ENCODE measurements at places on chromosomes 1 and 21.

GRCh38 chr21:32320726-32321125 is 22.1 kb downstream of the MRAP start:
- DNase-seq = no peak

DNA sequence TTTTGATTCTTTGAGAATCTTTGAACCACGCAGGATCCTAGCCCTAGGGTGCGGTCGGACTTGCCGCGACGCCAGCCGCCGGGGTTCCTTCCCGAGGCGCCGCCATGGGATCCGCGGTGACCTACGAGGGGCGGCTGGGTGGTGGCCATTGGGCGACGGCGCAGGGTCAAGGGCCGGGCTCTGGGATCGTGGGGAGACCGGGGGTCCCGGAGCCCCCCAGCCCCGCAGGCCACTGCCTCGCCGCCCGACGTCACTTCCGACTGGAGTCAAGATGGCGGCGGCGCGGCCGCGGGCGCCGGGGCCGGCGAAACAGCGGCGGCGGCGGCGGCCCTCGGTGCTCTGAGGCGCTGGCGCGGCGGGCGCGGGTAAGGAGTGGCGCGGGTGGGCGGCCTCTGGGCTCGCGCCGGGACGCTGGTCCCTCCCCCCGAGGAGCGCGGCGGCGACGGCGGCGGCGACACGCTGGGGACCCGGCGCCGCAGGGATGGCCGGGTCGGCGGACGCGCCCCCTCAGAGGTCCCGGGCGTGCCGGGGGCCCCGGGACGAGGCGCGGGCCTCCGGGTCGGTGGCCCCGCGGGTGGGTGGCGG is at the start of gene PRDM2:
TSS of gene PRDM2 (plus strand) at position 253 of the 585 bp plus-strand sequence. CDS start 15,418 bp downstream, outside the sequence.
- DNase-seq = peak; percentile 57

GRCh38 chr1:115506518-115506917 is 135.3 kb upstream of the VANGL1 start:
- DNase-seq = no peak

DNA sequence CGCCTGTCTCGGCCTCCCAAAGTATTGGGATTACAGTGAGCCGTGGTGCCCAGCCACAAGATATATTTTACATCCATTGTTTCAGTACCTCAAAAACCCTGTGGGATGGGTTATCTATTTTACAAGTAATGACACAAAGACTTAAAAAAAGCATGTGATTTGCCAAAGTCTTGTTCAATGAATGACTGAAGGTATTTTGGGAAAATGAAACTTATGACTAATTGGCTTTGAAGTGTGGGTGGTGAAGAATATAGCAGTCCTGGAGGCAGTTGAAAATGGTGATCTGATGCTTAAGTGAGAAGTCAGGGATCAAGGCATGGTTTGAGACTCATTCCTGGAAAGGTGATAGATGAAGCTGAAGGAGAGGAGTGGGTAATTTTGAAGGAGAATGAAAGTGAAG is 3.0 kb downstream of the SWT1 start:
- DNase-seq = no peak

DNA sequence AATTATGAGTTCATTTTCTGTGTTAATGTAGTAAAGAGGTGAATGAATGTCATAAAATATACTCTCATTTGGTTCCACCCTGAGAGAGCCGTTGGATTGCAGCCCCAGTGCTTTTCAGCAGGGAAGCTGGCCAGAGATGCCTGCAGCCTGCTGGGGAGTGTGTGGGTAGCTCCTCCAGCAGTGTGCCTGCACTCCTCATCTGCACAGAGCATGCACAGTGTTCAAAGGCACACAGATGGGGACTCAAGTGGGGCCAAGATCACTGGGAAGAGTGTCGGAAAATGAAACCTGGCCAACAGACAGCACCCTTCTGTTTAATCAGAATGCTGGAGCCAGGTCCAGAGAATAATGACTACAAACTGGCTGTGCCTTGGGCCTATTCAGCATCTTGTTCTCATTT is 206.8 kb downstream of the ST6GALNAC3 start:
- no peak for DNase-seq

DNA sequence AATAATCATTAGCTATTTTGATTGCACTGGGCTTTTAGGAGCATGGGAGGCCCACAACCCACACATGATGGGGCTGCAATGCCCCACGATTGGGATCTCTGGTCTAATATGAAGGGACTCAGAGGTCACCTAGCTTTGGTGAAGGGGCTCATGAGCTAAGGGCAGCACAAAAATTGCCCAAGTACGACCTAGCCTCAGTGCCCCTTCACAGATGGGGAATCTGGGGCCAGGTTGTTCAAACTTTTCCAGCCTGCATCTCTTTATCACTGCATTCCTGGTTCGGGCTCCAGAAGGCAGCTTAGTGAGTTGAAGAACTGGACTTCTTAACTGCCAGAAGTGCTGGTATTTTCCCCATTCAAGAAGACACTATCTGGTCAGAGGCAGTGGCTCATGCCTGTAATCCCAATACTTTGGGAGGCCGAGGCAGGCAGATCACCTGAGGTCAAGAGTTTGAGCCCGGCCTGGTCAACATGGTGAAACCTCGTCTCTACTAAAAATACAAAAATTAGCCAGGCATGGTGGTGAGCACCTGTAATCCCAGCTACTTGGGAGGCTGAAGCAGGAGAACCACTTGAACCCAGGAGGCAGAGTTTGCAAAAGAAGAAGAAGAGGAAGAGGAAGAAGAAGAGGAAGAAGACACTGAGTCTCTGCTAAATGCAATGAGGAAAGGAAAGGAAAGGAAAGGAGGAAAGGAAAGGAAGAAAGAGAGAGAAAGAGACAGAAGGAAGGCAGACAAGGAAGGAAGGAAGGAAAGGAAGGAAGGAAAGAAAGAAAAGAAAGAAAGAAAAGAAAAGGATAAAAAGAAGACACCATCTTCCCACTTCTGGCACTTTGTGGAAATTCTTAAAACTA is 258.5 kb upstream of the IRF2BP2 start:
- no peak for DNase-seq

DNA sequence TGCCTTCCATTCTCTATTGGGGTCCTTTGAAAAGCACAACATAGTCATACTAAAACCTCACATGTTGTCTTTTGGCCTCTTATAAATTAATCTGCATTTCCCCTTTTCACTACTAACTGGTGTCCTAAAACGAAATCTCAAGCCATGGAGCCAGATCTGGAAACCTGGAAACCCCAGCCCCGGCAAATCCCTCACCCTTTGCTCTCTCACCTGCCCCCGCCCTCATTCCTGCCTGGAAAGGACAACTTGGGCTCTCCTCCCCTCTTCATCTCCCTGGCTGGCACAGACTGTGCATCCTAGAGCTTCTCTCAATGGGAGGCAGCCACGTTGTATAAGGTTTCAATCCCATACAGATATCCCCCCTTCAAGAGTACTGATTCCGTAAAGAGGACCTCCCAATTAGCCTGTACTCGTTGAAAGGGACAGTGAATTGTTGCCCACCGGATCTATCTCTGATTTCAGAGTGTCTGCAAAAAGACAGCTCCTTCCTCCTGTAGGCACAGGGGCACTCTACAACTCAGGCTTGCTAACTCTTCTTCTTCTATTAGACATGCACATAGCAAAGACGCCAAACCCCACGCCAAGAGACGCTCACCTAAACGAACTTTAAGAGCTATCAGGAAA is 1.4 kb downstream of the DUSP10 start:
- no peak for DNase-seq

DNA sequence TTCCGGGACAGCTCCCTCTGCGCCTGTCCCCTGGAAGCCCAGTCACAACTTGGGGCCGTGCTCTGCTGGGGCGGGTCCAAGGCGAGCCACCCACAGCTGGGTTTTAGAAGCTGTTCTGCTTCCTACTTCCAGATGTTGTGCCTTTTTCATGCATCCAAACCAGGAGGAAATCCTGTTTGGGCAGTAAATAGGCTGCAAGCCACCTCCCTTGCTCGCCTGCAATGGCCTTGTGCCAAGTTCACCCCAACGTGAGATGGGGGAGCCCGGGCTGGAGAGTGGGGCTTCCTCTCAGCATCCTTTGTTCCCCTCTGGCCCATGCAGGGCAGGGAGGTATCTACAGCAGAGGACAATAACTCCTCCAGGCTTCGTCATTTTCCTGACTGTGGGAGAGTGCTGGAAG is 73.2 kb downstream of the DMRTB1 start:
- no peak for DNase-seq

GRCh38 chr1:159076438-159077119 is at the start of gene AIM2:
TSS of gene AIM2 (minus strand) at chr1:159076766. CDS start at chr1:159073499, 3,267 bp downstream.
- peak; percentile 89 for DNase-seq

DNA sequence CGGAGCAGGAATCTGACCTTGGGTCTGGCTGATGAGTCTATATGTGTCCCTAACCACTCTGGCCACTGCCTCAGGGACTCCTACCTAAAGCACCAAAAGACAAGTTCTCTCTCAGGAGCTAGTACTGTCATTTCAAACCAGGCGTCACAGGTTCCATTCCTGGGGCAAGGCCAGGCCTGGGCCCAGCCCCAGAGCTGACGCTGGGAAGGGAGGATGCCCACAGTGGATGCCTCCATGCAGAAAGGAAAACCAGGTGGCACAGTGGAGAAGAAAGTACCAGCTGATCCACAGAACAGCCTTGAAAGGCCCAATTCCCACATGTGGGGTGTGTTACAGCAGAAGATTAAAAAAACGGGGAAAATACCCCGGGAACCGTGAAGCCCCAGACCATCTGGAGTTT is 77.4 kb downstream of the DMRTB1 start:
- DNase-seq = no peak

GRCh38 chr21:45027241-45028196 is 46.9 kb upstream of the ADARB1 start:
- no peak for DNase-seq
